ENCODE measurements at places on chromosomes 11 and 22.

DNA sequence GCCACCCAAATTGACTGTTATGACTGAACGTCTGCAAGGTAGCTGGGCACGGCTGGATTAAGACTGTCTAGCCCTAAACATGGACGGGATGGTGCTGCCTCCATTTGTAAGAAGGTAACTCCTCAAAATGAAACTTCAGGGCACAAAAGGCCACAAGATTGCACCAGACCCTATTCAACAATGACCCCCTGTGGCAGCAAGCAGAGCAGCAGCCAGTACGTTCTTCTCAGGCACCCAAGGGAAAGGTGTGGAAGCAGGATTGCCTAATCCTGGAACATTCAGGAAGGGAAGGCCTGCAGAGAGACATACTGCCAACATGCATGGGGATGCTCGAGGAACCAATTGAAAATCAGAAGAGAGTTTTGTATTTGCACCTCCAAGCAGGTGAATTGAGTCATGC lies 4.5 kb upstream of the TBX10 start:
- no peak for DNase-seq

GRCh38 chr11:1122664-1123002 lies 35.1 kb upstream of the MUC5AC start:
- DNase-seq = no peak

GRCh38 chr11:102495161-102496042 lies 35.1 kb downstream of the MMP7 start:
- peak; percentile 70 for DNase-seq

DNA sequence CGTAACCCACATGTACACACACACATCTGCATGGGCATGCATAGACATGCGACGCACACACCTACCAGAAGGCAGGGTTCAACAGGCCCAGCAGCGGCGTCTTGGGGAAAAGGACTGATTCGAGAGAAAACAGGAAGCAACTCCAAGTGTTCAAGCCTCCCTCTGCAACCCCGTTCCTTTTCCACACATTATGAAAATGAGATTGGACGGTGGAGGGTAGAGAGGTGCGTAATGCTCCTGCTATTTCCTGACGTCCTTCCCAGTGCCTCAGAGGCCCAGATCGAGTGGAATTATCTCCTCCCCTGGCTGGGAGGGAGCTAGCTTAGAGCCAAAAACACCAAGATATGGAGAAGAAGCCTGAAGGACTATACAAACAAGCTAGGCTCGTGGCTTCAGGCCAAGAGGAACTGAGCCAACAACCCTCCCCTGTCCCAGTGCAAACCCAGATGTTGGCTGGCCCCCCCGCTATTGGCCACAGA lies 289.2 kb downstream of the MN1 start:
- no peak for DNase-seq

DNA sequence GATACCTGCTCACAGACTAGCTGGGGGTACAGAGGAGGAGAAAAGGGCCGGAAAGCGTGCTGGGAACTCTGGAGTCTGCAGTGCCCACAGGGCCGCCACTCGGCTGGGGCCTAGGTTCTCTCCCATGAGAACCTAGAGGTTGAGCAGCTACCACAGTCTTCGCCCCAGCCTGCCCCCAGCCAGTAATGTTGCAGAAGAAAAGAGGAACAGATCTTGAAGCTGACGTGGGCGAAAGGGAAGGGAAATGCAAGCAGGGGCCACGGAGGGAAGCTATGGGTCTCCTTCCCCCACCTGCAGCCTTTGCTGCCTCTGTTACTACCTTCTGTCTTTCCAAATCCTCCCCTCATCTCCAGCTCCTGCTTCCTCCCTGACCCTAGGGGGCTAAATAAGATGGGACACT lies 28.8 kb upstream of the P2RY2 start:
- no peak for DNase-seq

All from activated CD4-positive, alpha-beta T cell treated with anti-CD3 and anti-CD28 coated beads, Interleukin-2, Interleukin-4, amounts not matched to agents 100 ng/mL and 50 ng/mL, durations not matched to agents 16 hours and 8 hours (primary cell).